ENCODE measurements at places on chromosomes 2 and 18.

- ATAC-seq: no peak
Observed at GRCh38 chr18:26745288-26746181, 120.0 kb downstream of the AQP4 start.

GRCh38 chr2:15614545-15615300 lies 23.1 kb downstream of the DDX1 start:
- no peak for ATAC-seq

- ATAC-seq: no peak
Observed at GRCh38 chr2:13201924-13202323, 485.2 kb downstream of the TRIB2 start.

- ATAC-seq: no peak
Observed at GRCh38 chr2:235054919-235055318, 103.1 kb downstream of the SH3BP4 start.

- no peak for ATAC-seq
Observed at GRCh38 chr2:33707312-33707711, 108.2 kb upstream of the FAM98A start.

DNA sequence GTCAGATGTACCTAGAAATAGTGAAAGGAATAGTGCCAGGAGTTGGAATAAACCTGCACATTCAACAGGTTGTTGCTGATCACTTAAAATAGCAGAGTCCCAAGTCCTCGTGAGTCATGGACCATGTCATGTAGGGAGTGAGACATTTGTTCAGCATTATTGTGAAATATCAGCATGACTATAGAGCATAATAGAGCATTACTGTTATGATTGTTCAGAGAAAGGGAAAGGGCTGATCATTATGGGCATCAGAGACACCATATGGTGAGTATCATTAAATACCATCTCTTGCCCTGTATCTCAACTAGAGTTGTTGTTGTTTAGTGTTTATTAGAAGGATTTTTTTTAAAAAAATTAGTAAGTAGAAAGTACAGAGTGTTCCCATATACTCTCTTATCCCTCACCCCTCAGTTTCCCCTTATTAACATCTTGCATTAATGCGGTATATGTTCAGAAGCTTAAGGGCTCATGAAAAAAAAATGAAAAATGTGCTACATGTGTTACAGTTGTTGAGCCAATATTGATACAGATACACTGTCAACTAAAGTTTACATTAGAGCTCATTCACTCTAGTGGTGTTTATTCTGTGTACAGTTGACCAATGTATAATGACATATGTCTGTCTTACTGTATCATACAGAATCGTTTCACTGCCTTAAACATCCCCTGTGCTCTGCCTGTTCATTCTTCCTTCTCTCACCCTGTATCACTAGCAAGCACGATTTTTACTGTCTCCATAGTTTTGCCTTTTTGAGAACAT lies 5.7 kb downstream of the ELAC1 start:
- peak; percentile 94 for ATAC-seq

GRCh38 chr2:225598897-225599296 lies 199.4 kb downstream of the NYAP2 start:
- ATAC-seq: no peak

- ATAC-seq: no peak
Observed at GRCh38 chr2:179440642-179441251, 176.1 kb upstream of the SESTD1 start.

DNA sequence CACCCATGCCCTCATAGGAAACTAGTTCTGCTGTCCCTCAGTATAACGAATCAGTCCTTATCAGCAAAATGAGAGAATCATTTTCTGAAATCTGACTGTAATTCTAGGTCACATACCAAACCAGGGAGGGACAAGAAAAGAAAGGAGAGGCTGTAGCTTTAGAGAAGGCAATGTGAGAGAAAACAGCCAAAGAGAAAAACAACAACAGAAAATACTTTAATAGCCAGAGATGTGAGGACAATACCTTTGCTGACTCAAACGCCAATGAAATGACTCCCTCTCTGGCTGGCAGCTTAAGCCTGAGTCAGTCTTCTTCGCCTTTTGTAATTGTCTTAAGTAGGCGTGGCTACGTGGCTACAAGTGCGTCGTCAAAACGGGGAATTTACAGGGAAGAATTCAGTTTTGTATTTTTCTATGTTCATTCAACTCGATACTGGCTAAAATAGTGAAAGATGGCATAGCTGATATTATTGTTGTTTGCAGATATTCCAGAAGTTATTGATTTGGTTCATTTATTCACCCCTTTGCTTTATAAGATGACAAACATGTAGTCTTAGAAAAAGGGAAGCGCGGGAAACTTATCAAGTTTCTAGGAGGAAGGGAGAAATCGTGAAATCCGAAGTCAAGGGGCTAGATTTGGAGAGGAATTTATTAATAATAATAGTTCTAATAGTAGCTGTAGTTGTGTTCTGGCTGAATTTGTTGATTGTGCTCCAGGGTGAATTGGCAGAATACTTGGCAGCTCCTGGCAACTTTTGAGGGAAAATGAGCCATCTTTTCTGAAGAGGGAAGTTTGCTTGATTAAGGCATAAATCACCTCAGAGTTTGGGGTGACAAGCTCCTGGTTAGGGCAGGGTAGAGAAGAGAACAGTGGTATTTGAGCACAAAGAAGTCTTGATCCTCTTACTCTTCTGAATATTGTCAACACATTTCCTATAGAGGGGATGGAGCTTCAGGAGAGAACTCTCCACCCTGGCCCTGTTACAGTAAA lies at the start of gene IL1A:
Gene IL1A (minus strand): TSS at position 295 of the 991 bp plus-strand sequence. CDS start 723 bp downstream, outside the sequence.
- ATAC-seq: peak; percentile 88

DNA sequence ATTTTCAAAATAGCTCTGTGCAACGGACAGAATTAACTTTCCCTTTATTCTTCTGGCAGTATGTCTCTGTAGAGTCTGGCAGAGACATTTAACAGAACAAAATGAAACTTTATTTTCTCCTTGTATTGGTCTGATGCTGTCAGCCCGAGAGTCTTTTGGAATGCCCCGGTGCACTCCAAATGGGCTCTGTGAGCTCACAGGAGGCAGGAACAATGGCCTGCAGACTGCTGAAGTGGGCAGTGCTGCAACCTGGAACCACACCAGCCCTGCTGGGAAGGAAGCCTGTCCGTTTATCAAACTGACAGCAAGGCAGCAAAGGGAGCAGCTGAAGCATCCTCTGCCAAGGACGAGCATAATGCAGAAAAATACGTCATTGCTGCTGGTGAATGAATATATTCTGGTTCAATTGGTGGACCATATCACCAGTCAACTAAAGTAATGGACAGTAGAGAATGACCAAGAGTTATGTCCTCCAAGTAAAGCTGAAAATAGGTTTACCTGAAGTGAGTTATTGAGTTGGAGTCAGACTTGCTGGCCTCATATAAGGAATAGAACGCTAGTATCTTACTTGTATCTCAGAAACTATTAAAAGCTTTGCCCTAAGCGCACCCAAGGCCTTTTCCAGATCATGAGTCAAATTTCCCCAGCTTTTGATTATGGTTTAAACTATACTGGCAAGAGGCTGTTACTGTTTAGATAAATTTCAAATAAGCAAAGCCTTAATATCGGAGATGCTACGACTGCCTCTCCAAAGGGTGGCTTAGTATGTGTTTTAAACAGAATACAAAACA lies 207.6 kb upstream of the TANK start:
- no peak for ATAC-seq

DNA sequence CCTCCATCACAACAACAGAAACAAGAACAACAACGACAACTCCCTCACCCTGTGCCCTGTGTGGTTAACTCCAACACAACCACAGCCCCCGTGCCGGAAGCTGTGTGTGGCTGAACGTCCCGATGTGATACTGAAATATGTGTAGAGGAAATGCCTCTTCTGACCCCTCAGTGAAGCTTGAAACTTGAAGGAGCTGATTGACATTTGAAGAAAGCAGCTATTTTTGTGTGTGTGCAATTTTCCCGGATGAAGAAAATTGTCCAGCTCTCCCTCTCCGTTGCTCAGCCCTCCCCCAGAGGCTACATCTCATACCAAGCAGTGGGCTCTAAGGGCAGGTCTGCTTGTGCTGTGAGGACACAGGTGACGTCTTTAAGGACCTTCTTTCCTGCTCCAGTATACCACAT lies 173.8 kb downstream of the ICOS start:
- peak; percentile 53 for ATAC-seq

Data from activated T-helper 17 cell treated with anti-CD3 and anti-CD28 coated beads, Interleukin-2, amount 50 U/mL, for 72 hours (primary cell).